Keratinocyte (primary cell): ENCODE measurements at places on chromosomes 3 and 15.

DNA sequence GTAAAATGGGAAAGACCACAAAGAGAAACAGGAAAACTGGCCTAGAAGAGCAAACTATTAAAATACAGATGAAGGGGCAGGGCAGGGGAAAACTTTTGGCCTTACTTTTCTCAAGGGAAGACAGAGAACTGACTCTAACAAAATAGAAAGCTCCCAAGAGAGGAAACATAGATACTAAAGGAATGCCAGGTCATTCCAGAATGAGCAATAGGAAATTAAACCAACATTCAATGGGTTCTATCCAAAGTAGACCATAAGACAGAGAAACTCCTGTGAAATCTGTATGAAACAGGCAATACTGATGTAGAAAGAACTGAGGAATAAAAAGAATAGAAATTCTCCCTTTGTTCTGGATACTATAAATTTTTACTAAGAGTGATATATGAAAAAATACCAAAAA, 491.8 kb downstream of the MECOM start:
- DNase-seq, result no peak

DNA sequence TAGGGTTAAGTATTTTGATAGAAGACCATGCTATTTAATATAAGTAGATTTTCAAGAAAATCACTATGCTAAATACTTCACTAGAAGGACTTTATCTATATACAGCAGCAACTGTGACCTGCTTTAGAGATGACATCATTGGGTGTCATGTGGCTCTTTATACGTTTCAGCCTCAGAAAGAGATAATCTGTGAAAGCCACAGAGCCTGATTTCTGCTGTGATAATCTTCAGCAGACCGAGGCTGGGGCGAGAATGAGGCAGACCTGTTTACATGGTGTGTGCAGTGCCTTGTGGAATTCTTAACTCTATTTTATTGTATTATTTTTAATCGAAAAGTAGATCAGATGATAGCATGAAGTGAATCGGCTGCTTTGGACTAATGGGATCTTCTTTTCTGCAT, 471.2 kb downstream of the MFSD1 start:
- DNase-seq, result no peak

DNA sequence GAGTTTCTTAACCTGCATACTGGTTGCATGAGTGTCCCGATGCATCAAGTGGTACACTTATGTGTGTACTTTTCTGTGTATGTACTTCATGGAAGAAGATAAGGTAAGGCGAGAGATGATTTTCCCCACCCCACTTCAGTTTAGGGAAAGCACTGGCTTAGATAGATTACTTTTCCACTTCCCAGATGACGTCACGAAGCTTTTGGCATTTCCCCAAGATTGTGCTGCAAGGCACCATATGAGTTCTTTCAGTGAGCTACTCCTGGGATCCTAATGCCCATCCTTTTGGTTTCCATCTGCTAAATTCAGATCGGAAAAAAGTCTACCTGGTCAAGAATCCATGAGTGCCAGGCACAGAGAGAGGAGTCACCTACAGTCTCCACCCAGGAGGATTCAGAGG, 4.5 kb downstream of the IL17RB start:
- DNase-seq, result no peak

DNA sequence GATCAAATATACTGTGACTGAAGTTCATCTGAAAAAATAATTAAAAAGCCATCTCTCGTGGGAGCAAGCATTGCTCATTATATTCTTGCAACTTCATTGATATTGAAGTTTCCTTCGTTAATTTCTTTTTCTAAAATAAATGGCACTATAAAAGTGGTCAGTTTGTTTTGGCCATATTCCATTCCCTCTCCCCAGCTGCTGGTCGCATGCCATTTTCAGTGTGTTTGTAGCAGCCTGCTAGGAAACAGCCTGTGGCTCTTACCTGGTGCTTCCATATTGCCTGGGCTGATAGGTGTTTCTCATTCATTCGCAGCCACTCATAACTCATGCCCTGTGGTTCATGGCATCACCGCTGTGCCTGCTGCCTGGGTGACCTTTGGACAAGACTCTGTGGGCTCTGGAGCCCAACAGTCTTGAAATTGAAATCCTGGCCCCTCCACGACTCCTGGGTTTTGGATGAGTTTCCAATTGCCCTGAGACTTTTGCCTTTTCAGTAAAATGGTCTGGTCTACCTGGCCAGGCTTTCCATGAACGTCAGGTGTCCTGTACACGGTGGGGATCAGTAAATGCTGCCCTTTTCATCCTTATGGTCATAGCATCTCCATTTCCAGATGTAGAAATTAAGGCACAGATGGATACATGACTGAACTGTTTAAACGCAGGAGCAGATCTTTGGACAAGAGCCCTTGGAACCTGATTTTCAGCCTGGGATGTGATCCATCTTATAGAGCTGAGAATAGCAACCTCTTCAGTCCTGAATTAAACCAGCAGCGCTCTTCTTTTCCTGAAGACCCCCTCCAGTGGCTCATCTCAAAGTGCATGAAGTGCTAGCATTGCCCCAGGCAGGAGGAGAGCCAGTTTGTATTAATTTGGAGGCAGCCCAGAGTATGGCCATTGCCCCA, 69.4 kb downstream of the SLCO3A1 start:
- no peak for DNase-seq

GRCh38 chr3:192128922-192129321, 598.4 kb downstream of the FGF12 start:
- DNase-seq, result no peak

DNA sequence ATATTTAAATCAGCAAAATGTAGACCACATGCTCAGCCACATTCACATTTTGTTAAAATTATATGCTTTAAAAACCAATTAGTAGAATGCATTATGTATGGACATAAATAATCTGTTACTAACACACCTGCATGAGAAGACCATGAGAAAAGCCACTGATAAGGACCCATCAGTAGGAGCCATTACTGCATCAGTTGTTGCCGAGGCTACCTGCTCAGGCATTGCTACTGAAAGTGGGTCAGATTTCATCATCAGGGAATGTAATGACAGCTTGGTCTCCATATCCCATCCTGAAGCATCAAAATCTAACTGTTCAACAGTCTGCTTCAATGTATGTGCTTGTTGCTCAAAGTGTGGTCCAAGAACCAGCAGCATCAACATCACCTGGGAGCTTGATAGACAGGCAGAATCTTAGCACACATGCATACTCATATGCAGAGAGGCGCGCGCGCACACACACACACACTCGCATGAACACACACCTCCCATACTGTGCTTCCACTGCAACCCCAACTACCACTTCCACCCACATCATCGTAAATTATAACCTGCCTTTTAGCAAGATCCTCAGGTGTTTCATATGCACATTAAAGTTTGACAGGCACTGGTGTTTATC, 72.4 kb upstream of the FOXB1 start:
- no peak for DNase-seq
